HCT116 (cell line): ENCODE measurements at places on chromosomes 5 and 9.
A peak's percentile ranks its signal among the peaks of the same experiment; 100 is the strongest.

GRCh38 chr5:110195288-110195687 is 505.6 kb downstream of the MAN2A1 start:
- no peaks in the 10 kb centered on the region for H3K4me1 ChIP-seq
- no peaks in the 10 kb centered on the region for H3K36me3 ChIP-seq
- H3K27ac ChIP-seq = no peak overlapping the region

DNA sequence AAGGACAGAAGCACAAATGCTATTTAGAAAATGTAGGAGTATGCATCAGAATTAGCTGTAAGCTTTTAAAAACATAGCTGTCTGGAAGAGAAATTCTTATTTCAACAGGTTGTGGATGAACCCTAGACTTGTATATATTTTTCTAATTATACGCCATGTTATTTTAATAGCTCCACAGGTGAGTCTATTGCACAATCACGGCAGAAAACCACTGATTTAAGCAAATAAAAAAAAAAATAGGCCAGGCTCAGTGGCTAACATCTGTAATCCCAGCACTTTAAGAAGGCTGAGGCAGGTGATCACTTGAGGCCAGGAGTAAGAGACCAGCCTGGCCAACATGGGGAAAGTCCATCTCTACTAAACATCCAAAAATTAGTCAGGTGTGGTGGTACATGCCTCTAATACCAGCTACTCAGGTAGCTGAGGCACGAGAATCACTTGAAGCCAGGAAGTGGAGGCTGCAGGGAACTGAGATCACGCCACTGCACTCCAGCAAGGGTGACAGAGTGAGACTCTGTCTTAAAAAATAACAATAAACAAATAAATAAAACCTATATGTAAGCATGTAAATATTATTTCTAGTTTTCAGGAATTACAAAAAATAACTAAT is 11.7 kb downstream of the TRIM23 start:
- no peak for DNase-seq
- no peak overlapping the region for H3K27ac ChIP-seq
- H3K4me1 ChIP-seq = no peaks in the 10 kb centered on the region
- H3K4me3 ChIP-seq = no peak overlapping the region
- peaks cover 10% of the 10 kb centered on the region; the same call in 1 of the 2 replicates for H3K36me3 ChIP-seq

DNA sequence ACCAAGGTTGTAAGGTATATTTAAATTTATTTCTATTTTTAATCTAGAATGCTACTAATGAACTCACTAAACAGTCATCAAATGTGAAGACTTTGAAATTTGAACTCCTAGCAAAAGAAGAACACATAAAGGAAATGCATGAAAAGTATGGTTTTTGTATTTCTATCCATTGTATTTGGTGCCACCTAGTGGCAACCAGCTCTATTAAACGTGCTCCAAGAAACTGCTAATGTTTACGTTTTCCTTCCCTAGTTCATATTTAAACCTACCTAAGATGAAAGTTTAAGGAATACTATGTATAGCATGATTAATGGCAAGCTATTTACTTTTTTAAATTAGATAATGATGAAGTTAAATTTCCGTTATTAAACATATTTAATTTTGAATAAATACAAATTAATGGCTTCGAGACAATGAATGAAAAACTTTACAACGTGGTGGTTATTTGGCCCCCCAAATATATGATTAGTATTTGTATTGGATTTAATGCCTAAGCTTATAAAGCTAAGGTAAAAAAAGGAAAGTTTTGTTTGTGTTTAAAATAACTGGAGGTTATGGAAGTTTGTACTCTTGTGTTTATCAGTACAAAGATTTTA is 115.9 kb upstream of the SH3GL2 start:
- H3K27me3 ChIP-seq = no peaks in the 10 kb centered on the region
- no peak overlapping the region for H3K27ac ChIP-seq
- no peak for DNase-seq
- H3K4me1 ChIP-seq = no peaks in the 10 kb centered on the region
- H3K36me3 ChIP-seq = no peaks in the 10 kb centered on the region
- no peak overlapping the region for H3K4me3 ChIP-seq

DNA sequence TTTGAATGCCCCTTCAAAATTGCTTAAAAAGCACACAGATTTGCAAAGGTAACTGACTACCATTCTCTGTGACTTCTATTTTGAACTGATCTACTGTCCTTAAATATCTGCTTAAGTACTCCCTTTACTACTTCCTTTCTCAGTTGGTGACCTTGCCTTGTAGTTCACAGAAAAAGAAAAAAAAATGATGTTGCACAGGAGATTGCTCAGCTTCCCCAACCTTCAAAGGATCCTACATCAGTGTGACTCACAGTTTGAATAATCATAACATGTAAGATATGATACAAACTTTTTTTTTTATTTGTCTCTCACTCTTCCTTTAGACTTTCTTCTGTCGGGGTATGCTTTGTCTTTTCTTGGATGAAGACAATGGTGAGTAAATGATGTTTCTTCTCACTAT is 1029.6 kb downstream of the CDH12 start:
- H3K27ac ChIP-seq = no peak overlapping the region
- H3K4me3 ChIP-seq = no peak overlapping the region
- H3K27me3 ChIP-seq = no peaks in the 10 kb centered on the region
- H3K36me3 ChIP-seq = no peaks in the 10 kb centered on the region
- DNase-seq = no peak
- H3K4me1 ChIP-seq = no peaks in the 10 kb centered on the region

DNA sequence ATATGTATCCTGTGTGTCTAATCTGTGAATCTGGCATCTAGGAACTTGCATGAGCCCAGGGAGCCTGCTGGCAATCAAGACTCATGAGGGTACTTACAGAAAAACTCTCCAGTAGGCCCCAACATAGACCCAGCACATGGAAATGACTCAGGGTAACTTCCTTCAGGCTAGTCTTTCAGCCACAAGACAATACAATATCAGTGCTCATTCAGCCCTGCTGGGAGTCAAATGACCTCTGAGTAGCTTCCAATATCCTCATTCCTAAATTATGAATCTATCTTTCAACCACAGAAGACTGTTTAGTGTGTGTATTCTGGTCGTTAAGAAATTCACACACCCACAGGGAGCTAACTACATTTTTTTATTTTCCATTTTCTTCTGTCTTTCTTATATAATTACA is 1273.0 kb downstream of the EFNA5 start:
- no peak overlapping the region for H3K4me3 ChIP-seq
- no peaks in the 10 kb centered on the region for H3K27me3 ChIP-seq
- peak; percentile 89 for DNase-seq
- H3K36me3 ChIP-seq = no peaks in the 10 kb centered on the region
- no peak overlapping the region for H3K27ac ChIP-seq
- no peaks in the 10 kb centered on the region for H3K4me1 ChIP-seq

- H3K36me3 ChIP-seq = no peaks in the 10 kb centered on the region
- no peak overlapping the region for H3K4me3 ChIP-seq
- H3K4me1 ChIP-seq = 0 out of 2 replicates have a peak, but pooled peaks cover 6% of the 10 kb centered on the region
- H3K27ac ChIP-seq = no peak overlapping the region
- DNase-seq = no peak
These were observed 18.7 kb downstream of the RETREG1 start for GRCh38 chr5:16597946-16598694.
